ENCODE measurements at places on chromosomes 5 and 9.

- DNase-seq = no peak
These were observed 111.2 kb upstream of the LRRTM2 start for GRCh38 chr5:138986186-138986800.

DNA sequence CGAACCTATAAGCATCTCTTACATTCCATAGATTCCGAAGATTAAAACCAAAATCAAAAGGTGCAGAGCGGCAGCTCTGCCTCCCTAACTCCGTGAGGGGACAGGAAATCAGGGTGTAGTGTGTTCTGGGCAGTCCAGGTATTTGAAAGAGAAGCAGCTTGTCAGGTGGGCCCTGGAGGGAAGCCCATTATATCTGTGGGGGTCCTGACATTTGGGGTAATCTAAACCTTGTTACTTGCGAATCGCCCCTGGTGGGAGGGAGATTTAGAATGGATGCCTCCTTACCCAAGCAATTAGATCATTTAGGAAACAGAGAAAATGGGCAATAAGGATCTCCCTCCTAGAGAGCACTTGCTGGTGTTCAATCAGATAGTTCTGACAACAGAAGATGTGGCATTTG lies 126.9 kb downstream of the EFNA5 start:
- no peak for DNase-seq

DNA sequence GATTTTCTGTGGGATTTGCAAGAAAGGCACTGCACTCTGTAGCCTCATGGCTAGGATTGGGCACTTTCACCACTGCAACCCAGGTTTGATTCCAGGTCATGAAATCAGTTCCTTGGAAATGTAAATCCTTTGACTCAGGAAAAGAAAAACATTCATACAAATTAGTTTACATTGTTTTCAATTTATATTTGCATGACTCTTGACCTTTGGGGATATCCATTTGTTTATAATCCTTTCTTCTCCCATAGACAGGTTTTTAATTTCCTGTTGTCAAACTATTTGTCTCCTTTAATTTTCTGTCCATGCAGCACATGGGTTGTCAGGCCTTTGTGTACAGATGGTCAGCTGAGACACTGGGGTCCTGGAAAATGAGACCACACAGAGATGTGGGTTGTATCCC lies 801.5 kb downstream of the NR2F1-AS1 start:
- no peak for DNase-seq

GRCh38 chr9:128127990-128128835 lies 684 bp upstream of the PTGES2 start:
- peak; percentile 69 for DNase-seq

- DNase-seq = no peak
These were observed 6.7 kb downstream of the CORO2A start for GRCh38 chr9:98185611-98186171.

- no peak for DNase-seq
These were observed 176.4 kb upstream of the PITX1 start for GRCh38 chr5:135210286-135211055.

DNA sequence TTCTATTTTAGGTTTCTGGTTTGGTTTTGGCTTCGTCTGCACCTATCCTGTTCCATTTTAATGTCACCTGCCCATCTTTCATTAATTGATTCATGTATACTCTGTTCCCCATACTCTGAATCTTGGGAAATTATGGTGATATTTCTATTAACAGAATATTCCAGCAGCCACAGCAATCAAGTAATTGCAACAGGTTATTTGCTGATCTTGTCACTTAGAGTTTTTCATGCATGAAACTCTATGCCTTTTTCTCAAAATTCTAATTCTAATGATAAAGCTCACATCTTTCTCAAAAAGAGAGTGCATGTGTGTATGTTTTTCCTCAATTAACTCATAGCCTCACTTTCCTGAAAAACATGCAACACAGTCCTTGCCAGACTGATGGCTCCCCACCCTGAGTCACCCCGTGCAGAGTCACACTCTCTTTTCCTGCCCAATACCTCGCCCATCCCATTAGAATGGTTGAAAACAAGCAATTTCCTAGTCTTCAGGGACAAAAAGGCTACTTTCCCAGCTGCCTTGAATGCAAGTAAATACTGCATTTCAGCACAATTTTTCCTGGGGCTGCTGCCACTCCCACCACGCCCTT lies 15.6 kb downstream of the GFRA3 start:
- no peak for DNase-seq

GRCh38 chr5:73867345-73868335 lies 241.6 kb downstream of the ARHGEF28 start:
- DNase-seq = no peak

- no peak for DNase-seq
These were observed 7.9 kb upstream of the MYORG start for GRCh38 chr9:34384368-34385165.

GRCh38 chr5:149371296-149371962 lies 7.7 kb downstream of the IL17B start:
- DNase-seq = peak; percentile 25

DNA sequence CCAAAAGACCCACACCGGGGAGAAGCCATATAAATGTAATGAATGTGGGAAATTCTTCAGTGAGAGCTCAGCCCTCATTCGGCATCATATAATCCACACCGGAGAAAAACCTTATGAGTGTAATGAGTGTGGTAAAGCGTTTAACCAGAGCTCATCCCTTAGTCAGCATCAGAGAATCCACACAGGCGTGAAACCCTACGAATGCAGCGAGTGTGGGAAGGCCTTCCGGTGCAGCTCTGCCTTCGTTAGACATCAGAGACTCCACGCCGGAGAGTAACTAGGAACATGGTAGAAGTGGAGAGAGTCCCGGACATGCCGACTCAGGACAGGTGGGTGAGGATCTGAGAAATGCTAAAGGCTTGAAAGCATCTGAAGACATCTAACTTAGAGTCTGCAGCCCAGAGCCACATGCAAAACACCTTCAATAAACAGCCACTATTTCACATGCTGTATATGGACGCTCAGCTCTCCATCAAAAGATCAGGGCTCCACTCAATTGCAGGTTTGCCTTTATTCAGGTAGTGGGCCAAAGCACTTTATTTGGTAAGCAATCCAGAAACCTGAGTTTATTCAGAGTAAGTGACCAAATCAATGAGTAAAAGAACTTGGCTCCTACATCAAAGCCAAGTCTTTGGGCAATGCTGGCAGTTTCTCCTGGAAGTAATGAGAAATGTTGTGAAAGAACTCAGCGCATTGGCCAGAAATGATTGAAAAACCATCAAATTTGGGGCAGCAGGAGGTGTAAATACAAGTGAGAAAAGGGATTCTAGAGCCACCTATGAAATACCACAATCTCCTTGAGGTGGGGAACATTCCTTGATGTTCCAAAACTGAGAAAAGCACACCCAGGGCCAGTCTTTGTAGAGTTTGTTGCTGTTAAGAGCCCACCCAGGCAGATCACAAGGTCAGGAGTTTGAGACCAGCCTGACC lies 6.0 kb downstream of the RPL12 start:
- DNase-seq = no peak

- no peak for DNase-seq
These were observed 299.8 kb downstream of the TLE1 start for GRCh38 chr9:81389569-81389993.

DNA sequence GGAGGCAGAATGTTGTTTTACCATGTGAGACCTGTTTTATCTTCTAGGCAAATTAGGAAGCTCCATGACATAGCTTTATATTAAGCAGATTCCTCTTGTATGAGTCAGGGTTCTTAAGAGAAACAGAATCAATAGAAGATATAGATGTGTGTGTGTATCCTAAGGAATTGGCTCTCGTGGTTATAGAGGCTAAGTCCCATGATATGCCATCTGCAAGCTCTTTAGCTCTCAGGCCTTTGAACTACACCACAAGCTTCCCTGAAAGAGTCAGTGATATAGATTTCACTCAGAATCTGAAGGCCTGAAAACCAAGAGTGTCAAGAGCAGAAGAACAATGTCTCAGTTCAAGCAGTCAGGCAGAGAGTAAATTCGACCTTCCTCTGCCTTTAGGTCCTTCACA lies 365.8 kb upstream of the ZNF608 start:
- no peak for DNase-seq

Measured in stimulated activated CD8-positive, alpha-beta memory T cell treated with anti-CD3 and anti-CD28 coated beads, Interleukin-7, amount 100 ng/mL, for 1 hour (primary cell).